ENCODE measurements at places on chromosomes 12 and 14.

DNA sequence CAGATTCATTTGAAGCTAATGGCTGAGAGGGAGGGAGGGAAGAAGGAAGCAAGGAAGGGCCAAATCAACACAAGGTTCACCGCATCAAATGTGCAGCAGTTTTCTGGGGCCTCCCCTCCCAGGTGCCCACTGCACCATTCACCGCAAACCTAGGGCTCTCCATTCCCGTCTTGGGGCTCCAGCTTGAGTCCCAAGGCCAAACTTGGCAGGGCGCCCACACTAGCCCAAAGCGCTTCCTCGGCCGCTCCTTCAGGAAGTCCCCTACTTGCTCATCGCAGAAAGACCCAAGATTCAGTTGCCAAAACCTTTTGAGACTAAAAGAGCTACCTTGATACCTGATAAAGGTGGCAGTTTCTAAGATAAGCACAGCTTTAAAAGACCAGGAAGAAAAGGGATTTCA, 140.5 kb upstream of the FKBP4 start:
- DNase-seq: no peak

DNA sequence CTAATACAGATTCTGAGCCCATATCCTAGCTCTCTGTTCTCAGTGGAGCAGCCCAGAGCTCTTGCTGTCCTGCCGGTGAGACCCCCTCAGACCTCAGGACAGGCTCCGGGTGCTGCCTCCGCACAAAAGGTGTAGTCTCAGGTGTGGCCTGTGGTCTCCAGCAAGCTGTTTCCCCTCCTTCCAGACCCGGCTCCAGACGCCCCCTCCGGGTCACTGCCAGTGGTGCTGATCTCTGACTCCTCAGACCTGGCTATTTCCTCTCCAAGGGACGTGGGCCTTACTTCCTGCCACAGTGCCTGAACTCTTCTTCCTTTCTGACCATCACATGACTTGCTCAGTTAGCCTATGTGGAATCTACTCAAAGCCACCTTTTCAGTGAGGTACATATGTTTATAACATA, 337.5 kb downstream of the GLT1D1 start:
- no peak for DNase-seq

DNA sequence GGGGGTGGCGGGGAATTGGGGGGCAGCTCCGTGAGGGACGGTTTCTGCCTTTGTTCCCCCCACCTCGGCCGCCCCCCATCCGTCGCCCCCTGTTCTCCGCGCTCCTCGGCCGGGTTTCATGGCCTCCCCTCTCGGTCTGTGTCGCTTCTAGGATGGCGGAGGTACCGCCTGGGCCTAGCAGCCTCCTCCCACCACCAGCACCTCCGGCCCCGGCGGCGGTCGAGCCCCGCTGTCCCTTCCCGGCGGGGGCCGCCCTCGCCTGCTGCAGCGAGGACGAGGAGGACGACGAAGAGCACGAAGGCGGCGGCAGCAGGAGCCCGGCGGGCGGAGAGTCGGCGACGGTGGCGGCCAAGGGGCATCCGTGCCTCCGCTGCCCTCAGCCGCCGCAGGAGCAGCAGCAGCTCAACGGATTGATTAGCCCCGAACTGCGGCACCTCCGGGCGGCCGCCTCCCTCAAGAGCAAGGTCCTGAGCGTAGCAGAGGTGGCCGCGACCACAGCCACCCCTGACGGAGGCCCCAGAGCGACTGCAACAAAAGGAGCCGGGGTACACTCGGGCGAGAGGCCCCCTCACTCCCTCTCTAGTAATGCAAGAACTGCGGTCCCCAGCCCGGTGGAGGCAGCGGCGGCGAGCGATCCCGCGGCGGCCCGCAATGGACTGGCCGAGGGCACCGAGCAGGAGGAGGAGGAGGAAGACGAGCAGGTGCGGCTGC, 575 bp downstream of the NAA30 start:
- peak; percentile 10 for DNase-seq

- no peak for DNase-seq
Measured at GRCh38 chr12:117045160-117046010, 53.8 kb downstream of the TESC start.

GRCh38 chr12:18221726-18222125, 39.6 kb upstream of the PIK3C2G start:
- DNase-seq: no peak

- DNase-seq: no peak
Measured at GRCh38 chr12:95790033-95790916, at the start of gene NTN4. Gene NTN4, minus strand, starts transcription at chr12:95790764. Its CDS starts 455 bp downstream, at chr12:95790309.

DNA sequence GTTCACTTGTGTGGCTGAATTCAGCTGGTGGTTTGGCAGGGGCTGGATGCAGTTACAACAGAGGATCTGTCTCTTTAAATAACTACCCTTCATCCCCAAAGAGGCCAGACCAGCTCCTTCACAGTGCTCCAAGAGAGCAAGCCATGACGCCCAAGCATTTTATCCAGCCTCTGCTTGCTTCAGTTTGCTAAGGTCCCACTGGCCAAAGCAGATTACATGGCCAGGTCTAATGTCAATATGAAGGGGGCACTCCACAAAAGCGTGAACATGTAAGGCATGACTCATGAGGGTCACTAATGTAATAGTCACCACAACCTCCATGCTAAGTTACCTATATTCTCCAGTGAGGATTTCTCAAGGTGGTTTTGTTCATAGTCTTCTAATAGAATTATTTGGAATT, 62.9 kb downstream of the MARK3 start:
- DNase-seq: no peak

GRCh38 chr12:102971227-102971626, 13.8 kb downstream of the ASCL1 start:
- DNase-seq: no peak

DNA sequence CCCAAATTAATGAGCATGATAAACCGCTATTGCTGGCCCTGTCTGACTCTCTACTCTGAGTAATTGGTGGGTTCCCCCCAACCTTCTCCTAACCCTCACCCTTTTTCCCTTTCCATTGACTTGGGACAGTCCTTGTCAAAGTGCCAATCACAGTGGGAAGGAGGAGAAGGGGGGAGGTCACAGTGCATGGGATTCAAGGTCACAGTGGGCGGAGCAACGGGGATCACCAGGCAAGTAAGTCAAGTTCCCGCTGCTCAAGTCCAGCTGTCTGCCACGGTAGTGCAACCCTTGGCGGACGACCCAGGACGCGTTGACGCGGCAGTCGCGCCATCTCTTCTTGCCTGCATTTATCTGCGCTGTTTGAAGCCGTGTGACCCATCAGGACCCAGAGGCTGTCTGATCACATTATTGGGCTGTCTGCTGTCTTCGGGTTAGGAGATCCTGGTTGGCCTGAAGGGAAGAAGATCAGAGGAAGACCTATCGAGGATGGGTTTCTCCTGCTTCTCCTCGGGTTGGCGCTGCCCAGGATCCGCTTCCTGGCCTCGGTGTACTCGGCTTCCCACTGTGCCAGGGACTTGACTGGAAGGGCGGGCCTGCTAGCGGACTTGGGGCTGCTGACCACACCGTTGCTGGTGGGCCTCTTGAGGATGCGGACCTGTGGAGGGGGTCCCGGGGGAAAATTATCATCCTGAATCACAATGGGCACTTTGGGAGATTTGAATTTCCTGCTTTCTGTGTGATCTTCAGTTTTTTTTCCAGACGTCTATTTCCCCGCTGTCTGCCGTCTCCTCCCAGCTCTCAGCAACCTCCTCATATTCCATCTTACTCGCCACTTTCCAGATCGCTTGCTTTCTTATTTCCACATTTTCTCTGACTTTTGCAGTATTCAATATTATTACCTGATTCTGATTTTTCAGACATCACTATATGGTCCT, 3.1 kb upstream of the MDM2 start:
- no peak for DNase-seq

GRCh38 chr12:121296618-121297434, at the start of gene CAMKK2:
Gene CAMKK2, minus strand, starts transcription at chr12:121296709. Its CDS starts 22,183 bp downstream, at chr12:121274526.
- DNase-seq: peak; percentile 84

- no peak for DNase-seq
Measured at GRCh38 chr14:76136476-76137110, 15.1 kb upstream of the GPATCH2L start.

- no peak for DNase-seq
Measured at GRCh38 chr12:116539905-116540482, 19.2 kb upstream of the MAP1LC3B2 start.

DNA sequence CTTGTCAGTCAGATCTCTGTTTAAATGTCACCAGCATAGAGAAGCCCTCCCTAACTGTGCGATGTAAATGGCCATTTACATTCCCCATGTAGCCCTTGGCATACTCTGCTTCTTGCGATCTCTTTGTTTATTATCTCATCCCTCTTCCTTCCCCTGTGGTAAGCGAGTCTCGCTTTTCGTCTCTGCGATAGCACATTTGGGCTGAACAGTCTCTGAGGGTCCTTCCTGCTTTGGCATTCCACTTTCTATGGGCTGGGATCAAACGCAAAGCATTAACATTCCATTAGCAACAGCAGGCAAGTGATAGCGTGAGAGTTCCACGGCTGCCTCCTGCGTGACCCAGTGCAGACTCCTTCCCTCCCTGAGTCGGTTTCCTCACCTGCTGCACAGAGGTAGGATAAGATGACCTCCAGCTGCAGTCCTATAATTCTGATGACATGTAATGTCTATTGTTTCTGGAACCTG, 61.4 kb upstream of the TUNAR start:
- DNase-seq: no peak

DNA sequence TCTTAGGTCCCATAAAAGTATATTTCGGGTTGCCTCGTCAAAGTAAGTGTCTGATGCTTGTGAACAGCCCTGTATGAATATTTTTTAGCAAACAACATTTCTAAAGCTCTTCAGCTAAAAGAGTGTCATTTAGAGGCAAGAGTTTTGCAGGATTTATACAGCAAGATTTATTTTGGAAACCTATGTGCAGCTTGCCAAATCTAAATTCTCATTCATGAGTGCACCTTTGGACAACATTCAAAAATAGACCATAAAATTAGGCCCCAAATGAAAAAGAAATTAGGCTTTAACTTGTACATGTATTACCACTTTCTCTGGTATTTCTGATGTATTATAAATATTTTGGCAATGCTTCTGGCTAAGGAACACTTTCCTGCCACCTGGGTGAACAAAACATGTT, 224.4 kb upstream of the PDZRN4 start:
- DNase-seq: no peak

DNA sequence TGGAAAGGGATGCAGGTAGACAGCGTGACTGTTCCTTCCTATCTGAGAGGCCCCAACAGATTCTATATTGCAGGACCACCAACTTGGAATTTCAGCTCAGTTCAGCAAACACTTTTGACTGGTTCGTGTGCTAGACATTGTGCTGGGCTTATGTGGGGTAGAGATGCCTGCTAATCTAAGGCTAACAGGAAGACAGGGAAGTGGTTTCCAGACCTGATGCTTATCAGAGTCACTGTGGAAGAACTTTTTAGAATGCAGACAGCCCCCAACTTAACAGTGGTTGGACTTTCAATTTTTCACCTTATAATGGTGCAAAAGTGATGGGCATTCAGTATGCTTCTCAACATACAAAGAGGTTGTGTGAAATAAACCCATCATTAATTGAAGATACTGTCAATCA, 32.2 kb downstream of the NTF3 start:
- no peak for DNase-seq

All from CD4-positive, alpha-beta T cell treated with Interleukin-4 for 4 hours (primary cell).